ENCODE measurements at places on chromosomes 1 and 21.

- H3K27me3 ChIP-seq, result peaks cover 14% of the 10 kb centered on the region
- H3K4me3 ChIP-seq, result no peak overlapping the region
- no peaks in the 10 kb centered on the region for H3K36me3 ChIP-seq
- DNase-seq, result no peak
- H3K4me1 ChIP-seq, result no peaks in the 10 kb centered on the region
Measured at GRCh38 chr1:202831906-202832305, 21.2 kb downstream of the PCAT6 start.

GRCh38 chr1:117093091-117093534, 28.4 kb downstream of the TRIM45 start:
- H3K36me3 ChIP-seq, result no peaks in the 10 kb centered on the region
- H3K27me3 ChIP-seq, result no peaks in the 10 kb centered on the region
- H3K4me1 ChIP-seq, result peaks cover 4% of the 10 kb centered on the region
- no peak overlapping the region for H3K4me3 ChIP-seq

DNA sequence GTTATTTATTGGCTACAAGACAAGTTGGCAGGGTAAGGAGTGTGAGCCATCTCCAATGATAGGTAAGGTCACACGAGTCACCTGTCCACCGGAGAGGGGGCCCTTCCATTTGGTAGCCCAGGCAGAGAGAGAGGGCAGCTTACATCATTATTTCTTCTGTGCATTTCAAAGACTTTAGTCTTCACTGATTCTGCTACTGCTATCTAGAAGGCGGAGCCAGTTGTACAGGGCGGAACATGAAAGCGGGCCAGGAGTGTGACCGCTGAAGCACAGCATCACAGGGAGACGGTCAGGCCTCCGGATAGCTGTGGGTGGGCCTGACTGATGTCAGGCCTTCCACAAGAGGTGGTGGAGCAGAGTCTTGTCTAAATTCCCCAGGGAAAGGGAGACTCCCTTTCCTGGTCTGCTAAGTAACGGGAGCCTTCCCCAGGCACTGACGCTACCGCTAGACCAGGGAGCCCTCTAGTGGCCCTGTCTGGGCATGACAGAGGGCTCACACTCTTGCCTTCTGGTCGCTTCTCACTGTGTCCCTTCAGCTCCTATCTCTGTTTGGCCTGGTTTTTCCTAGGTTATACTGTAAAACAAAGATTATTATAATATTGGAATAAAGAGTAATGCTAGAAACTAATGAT, 36.7 kb downstream of the ZNF695 start:
- no peaks in the 10 kb centered on the region for H3K27me3 ChIP-seq
- H3K4me3 ChIP-seq, result no peak overlapping the region

- no peaks in the 10 kb centered on the region for H3K27me3 ChIP-seq
- no peak overlapping the region for H3K4me3 ChIP-seq
- no peaks in the 10 kb centered on the region for H3K4me1 ChIP-seq
- peaks cover 39% of the 10 kb centered on the region for H3K36me3 ChIP-seq
- no peak overlapping the region for H3K27ac ChIP-seq
Measured at GRCh38 chr1:53074313-53075154, 12.5 kb downstream of the PODN start.
